ENCODE measurements at places on chromosomes 4 and X.

DNA sequence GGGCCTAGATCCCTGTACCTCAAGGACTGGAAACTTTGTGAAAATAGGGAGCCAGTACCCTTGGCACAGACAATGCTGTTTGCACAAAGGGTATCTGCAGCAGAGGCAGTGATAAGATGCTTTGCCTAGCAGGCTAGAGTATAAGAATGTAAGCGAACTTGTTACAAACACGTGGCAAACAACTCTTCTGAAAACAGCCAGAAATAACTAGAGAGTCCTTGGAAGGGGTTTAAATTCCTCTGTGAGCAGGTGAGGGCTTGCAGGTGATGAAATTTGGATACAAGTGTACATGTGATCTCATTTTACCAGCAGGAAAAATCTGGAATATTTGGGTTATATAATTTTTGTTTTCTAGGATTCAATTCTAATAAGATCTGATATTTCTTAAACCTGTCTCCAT, 18.6 kb upstream of the ACSL4 start:
- no peak for DNase-seq

DNA sequence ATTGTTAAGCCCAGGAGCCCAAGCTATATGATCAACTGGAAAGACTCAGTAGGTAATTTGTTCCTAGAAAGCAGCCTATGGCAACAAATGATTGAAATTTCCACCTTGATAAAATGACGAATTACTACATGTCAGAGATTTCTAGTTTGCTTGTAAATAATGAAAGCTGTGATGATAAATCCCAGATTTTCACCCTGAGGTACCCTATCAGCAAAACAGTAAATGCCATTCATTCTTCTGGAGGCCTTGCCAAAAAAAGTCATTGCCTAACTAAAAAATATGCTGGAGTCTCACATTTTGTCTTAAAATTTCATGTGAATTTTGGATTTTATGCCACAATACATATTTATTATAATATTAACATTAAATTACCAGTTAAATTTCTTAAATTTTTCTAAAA, 71.3 kb downstream of the PPEF2 start:
- DNase-seq = no peak

DNA sequence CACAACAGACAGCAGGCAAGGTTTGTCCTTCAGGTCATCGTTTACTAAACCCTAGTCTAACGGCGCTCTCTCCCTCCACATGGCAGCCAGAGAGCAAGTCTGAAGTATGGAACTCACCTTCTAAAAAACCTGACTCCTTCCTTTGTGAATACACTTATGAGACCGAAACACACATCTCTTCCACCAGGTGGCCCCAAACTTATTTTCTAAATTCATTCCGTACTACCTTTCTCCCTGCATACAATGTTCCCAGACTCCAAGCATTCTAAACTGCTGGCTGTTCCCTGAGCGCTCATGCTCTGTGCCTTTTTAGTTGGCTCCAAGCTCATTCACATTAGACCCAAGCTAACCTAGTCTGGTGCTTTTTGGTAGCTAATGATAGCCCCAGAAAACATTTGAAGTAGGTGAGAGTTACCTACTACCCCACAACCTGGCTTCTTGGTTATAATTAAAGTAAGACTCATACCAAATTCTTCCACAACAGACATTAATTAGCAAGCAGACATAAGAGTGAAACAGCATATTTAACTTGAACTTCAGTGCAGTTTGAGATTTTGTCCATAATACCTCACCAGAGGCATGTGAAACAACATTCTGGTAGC, 67.6 kb upstream of the DCLK2 start:
- DNase-seq = peak; percentile 60

GRCh38 chr4:154476232-154476631, 15.4 kb downstream of the DCHS2 start:
- no peak for DNase-seq

DNA sequence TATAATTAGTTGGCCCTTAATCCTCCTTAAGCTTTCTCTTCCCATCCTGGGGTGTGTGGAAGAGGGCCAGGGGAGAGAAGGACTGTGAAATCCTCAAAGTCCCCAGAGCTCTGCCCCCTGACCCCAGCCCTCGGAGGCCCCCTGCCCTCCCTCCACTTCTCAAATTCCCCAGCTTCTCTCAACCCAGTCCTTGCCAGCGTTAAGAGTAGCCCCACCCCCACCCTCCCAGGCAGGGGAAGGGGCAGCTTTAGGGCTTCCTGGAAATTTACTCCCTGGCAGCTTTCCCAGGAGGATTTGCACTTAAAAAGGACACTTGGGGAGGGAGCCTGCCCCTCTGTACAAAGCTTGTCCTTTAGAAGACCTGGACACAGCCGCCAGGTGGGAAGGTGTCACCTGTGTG, 11.8 kb upstream of the CD40LG start:
- no peak for DNase-seq

Measured in HFFc6 (cell line).